ENCODE measurements at places on chromosomes 7 and 10.

- no peak for DNase-seq
These were observed 270.1 kb upstream of the TPK1 start for GRCh38 chr7:145106001-145106400.

- DNase-seq, result no peak
These were observed 46.7 kb upstream of the FAM3C start for GRCh38 chr7:121442845-121443244.

DNA sequence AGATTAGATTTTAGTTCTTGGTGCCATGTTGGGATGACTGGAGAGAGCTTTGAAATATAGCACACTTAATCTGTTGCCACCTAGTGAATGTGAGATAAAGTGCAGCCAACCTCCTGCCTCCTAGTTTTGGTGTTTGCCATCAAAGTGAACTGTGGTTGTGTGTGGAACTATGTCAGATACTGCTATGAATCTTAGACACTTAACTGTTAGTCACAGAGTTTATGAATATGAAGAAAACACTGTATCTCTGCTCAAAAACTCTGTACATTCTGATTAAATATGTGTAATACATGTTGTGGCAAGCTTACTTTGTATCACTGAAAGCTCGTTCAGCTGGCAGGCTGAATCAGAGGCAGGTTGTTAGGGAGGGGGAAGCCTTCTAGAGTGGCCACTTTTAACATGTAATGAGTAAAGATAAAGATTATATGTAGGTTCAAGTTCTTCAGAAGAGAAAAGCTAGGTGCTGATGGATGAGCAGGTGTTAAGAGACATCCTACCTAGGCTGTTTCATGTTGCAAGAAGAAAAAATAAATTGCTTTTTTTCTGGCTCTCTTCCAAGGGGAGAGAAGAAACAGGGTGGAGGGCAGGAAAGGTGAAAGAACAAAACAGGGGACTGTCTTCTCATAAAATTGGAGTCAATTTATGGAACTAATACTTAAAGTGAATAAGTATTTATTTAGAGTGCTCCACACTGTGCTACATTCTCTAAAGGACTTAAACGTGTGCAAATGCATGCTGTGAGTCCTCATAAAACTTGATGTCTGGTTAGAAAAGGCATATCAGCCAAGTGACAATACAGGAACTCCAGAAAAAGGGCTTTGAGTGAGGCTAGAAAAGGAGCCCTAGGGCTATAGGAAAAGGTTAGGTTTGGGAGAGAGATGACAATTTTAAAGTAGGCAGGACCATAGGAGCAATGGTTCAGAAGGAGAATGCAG, 14.1 kb upstream of the LAMB1 start:
- DNase-seq, result no peak

- no peak for DNase-seq
These were observed 356.4 kb downstream of the ANKRD7 start for GRCh38 chr7:118580743-118581382.

DNA sequence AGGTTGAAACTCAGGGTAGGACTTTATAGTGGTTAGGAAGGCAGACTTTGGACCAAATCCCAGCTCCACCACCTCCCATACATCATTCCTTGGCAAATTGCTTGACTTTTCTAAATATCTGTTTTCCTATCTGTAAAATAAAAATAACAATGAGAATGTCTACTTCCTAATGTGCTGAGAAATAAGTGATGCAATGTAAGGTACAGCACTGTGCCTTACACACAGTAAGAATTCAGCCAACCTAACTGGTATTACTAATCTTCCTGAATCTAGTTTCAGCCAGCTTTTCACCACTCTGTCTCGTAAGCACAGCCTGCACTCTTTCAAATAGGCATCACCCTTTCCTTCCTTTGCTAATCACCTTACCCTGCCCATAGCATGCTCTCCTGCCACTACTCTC, 9.7 kb downstream of the PRLHR start:
- no peak for DNase-seq

- DNase-seq, result no peak
These were observed 121.3 kb downstream of the PRKCQ start for GRCh38 chr10:6458814-6459213.

GRCh38 chr7:30464231-30464671, 14.3 kb downstream of the NOD1 start:
- no peak for DNase-seq

GRCh38 chr7:121697731-121698316, 175.1 kb upstream of the PTPRZ1 start:
- DNase-seq, result no peak

DNA sequence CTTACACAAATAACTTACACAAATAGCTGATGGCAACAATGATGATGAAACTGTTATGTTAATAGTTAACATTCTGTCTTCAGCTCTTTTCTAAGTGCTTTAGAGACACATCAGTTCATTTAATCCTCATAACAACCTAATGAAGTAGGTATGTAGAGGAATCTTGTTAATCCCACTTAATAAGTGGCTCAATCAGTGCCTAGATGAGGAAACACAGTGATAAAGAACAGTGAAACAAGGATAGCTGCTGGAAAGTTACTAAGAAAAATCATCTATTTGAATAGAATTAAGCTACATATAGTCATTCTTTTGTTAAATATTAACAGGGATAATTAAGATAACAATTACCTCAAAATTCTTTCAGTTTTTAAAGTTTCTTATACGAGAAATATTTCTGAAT, 487.6 kb downstream of the ARL4A start:
- DNase-seq, result no peak

DNA sequence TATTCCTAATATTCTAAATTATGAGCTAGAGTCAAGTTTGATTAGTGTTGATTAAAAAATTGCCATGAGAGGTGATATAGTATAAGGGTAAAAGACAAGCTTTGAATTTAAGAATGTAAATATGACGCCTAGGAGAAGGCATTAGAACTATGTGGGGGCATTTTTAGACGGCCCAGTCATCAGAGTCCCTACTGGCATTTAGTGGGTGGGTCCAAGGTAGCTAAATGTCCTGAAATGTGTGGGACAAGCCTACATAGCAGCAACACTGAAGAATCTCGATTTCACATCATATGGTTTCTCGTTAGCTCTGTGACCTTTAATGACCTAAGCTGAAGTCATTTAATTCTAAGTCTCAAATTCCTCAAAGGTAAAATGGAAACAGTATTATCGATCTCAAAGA, 133.5 kb downstream of the SGMS1 start:
- no peak for DNase-seq

DNA sequence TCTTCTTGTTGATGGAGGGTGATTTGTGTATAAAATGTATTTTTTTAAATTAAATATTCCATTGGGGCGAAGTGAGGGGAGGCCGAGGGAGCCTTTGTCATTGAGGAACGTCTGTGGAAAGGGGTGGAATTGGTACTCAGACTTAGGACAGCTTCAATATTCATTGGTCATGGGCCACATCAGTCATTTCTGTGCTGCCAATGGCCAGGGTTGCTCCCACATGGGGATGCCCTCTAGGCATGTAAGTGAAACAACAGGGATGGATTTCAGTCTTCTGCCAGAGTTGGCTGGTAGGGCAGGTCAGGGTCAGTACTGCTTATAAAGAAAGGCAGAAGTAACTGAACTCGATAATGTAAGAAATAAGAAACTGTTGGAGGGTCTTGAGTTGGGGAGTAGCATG, 47.2 kb downstream of the NEURL1 start:
- DNase-seq, result no peak

GRCh38 chr10:72318418-72319262, 36.1 kb downstream of the DNAJB12 start:
- DNase-seq, result no peak

GRCh38 chr10:89374713-89375141, 3.1 kb upstream of the IFIT1B start:
- DNase-seq, result no peak

GRCh38 chr10:68231106-68231816, 652 bp downstream of the ATOH7 start:
- DNase-seq, result no peak

GRCh38 chr7:158256091-158256816, 331.4 kb downstream of the PTPRN2 start:
- no peak for DNase-seq

DNA sequence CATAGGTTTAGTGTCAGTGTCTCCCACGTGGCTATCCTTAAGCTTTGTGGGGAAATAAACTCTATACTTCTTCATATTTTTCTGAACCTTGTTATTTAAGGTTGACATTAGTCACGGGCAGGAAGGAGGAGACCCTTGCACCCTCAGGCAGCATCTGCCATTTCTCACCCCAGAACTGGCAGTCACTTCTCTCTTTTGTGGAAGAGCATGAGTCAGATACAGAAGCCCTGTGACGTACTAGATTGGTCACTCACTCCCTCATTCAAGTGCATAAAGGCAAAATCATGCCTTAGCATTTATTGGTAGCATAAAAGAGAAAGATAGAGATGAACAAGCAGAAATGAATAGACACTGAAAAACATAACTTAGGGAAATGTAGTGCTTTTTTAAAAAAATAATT, 206.0 kb upstream of the MDFIC start:
- DNase-seq, result no peak

DNA sequence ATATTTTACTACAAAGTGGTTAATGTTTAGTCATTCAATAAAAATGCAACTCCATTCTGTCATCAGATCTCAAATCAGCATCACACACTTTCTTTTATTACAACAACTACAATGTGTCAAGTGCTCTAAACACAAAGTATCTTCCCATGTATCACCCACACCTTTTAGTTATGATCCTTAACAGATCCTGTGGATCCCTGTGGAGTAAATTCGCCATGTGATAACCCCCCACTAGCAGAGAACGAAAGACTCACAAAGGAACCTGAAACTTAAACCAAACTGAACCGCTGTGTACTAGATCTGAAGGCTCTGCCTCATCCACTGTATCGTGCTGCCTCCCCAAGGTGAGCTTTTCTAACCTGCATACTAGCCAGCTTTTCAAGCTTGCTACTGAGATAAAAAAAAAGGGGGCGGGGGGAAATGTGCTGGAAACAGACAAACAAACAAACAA, 1.7 kb downstream of the DPY19L1 start:
- no peak for DNase-seq

- DNase-seq, result no peak
These were observed 6.7 kb upstream of the INHBA start for GRCh38 chr7:41709621-41710020.

GRCh38 chr10:106714734-106715555, 449.6 kb downstream of the SORCS1 start:
- no peak for DNase-seq

DNA sequence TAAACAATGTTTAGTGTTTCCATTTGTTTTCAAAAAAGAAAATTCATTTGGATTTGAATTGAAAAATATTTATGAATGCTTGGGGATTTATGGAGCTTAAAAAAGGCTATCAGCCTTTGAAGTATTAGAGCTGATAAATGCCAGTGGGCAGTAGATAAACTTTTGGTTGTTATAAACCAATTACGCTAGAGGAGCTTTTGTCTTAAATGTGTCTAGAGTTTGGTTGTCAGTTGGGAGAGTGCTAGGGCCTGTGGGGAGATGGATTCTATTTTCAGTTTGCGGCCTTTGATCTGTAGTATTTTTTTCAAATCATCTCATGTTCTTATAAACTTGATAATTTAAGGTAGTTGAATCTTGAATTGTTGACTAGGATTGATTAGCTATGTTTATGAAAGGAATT, 104.0 kb downstream of the SND1 start:
- no peak for DNase-seq

DNA sequence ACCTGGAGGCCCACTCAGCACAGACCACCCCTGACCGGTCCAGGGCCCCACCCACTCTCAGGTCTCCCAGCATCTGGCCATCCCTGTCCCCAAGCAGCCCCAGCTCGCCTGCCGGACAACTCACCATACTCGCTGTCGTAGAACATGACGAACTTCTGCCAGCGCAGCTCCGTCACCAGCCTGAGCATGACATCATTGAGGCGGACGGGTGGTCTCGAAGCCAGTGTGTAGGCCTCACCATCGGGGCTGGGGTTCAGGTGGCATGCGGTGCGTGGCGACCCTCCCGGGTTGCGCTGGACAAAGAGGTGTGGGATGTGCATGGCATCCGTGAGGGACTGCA, 160.4 kb downstream of the GRID1 start:
- no peak for DNase-seq

DNA sequence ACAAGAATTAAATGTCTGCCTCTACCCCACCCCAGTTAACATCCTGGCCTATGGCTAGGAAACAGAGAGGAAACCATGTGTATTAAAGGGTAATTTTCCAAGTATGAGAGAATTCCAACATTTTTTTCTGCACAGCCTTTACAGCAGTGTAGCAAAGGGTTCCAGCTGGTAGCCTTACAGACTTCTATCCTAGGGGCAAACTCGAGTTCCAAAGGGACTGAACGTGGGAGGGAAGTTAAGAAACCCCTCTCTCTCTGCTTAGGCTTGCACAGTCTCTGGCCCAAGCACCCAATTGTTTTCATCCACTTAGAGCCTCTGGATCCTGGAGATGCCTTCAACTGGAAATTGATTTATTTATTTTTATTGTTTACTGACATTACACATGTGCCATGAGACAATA, 60.3 kb downstream of the SLC16A12 start:
- DNase-seq, result no peak

- DNase-seq, result no peak
These were observed 255.5 kb upstream of the C7orf33 start for GRCh38 chr7:148334959-148335577.

DNA sequence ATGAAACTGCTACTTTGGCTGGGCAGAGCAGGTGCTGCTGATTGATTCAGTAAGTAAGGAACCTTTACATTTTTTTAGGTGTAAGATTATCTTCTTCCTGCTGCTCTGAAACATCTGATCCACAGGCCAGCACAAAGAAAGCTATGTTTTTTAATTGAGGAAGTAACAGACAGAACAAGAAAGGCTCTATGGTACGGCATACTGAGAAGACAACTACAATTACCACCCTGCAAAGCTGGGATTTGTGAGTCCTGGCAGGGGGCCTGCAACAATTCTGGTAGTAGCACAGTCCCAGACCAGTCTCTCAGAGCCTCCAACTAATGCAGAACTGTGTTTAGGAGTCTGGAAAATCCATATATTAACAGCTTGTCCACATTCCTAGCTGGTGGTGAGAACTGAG, 103.0 kb upstream of the LRRTM3 start:
- no peak for DNase-seq

DNA sequence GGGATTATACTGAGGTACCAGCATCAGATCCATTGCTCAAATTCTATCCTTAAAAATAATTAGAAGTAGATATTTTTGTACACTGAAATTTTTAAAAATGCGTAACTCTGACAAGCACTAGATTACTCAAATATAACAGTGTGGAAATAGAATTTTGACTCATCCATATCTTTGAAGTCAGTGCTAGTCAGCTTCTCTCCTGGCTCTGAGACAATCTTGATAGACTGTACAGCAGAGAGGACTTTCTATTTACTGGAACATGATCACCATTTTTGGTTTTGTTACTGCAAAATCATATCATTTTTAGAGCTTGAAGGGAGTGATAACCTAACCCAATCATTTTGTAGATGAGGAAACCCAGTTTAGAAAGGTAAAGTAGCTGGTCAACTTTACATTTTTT, 195.0 kb downstream of the MTERF1 start:
- no peak for DNase-seq

- no peak for DNase-seq
These were observed 269.7 kb downstream of the ZMYND11 start for GRCh38 chr10:404991-405390.

GRCh38 chr10:56142092-56142728, 218.8 kb downstream of the ZWINT start:
- DNase-seq, result no peak
